ENCODE measurements at places on chromosomes 1 and 21.

DNA sequence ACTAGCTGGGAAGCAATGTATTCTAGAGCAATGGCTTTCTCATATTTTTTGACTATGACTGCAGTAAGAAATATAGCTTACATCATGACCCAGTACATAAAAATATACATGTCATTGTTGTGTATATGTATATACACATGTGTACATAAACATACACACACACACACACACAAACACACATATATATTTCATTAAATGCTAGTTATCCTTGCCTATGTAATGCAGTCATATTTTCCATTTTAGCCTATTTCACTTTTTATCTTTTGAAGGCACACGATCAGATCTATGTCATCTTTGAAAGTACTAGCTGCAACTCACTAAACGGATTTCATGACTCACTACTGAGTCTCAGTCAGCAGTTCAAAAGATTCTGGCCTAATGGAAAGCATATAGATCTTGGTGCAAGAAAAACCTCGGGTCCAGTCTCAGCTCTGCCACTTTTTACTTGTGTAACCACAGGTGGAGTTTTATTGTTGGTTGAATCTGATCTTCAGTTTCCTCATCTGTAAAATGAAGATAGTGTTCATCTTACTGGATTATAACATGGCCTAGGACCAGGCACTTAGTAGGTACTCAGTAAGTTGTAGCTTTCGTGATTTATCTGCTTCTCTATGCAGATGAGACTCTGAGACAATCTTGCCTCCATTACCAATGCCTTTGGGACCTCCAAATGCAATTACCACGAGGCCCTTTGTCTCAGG lies 325.6 kb downstream of the RRAGC start:
- DNase-seq: no peak

GRCh38 chr1:68958958-68959357 lies 462.1 kb upstream of the DEPDC1 start:
- DNase-seq: no peak

- DNase-seq: no peak
Observed at GRCh38 chr1:3074800-3075199, 5.8 kb downstream of the PRDM16 start.

- no peak for DNase-seq
Observed at GRCh38 chr21:44713846-44714245, 2.5 kb upstream of the TSPEAR start.

Data from activated naive CD8-positive, alpha-beta T cell treated with anti-CD3 and anti-CD28 coated beads, Interleukin-2, amount 50 U/mL, for 16 hours (primary cell).